Stimulated activated CD4-positive, alpha-beta T cell treated with anti-CD3 and anti-CD28 coated beads, Interleukin-1b, Interleukin-23, amount 100 ng/mL, for 4 hours (primary cell): ENCODE measurements at places on chromosomes 6 and 20.

DNA sequence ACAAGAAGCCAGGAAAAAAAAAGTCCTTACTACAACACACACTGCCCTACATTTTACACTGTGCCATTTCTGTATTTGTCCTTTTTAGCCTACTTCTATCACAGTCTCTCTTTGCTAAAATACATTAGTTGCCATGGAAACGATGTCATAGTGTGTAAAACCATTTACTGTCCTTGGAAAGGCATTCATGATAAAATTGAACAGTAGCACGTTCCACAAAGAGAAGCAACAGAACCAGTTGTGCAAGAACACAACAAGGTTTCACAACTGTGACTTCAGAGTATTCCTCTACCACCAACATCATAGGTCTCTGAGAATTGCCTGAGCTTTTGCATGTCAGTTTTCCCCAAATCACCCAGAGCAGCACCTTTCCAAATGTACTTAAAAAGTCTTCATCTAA, 20.5 kb downstream of the FYN start:
- DNase-seq = no peak

- no peak for DNase-seq
Measured at GRCh38 chr6:83490217-83490807, 22.0 kb upstream of the PRSS35 start.

- DNase-seq = peak; percentile 38
Measured at GRCh38 chr6:26223650-26224546, 136.7 kb downstream of the HFE start.

- DNase-seq = no peak
Measured at GRCh38 chr6:161424421-161424820, 150.6 kb upstream of the AGPAT4 start.

DNA sequence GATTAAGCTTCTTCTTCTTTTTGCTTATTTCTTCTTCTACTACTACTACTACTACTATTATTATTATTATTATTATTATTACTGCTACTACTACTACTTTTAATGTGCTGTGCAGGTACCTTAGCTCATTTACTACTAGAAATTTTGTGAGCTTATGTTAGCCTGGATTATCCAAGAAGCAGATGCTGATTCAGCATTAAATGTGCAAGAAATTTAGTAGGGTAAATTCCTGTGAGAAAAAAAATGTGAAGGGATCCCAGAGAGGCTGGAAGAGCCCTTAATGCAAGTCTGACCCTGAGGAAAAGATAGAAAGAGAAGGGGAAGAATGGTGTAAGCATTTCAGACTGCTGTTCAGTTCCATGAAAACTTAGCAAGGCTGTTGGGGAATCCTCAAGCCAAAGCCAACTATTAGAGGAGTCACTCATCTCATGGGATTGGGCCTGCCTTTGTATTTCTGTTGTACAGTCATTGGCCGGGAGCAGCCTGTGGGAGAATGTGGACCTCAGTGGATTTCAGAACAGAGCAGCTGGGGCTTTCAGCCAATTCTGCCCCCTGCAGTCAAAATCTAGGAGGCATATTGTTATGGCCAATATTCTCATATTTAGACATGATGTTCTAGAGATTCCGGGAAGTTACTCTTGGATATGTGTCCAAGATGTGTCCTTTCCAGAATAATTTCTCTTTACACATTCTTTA, 37.2 kb upstream of the TSPYL1 start:
- DNase-seq = no peak

GRCh38 chr6:143632894-143633293, 44.9 kb upstream of the PHACTR2 start:
- DNase-seq = no peak

DNA sequence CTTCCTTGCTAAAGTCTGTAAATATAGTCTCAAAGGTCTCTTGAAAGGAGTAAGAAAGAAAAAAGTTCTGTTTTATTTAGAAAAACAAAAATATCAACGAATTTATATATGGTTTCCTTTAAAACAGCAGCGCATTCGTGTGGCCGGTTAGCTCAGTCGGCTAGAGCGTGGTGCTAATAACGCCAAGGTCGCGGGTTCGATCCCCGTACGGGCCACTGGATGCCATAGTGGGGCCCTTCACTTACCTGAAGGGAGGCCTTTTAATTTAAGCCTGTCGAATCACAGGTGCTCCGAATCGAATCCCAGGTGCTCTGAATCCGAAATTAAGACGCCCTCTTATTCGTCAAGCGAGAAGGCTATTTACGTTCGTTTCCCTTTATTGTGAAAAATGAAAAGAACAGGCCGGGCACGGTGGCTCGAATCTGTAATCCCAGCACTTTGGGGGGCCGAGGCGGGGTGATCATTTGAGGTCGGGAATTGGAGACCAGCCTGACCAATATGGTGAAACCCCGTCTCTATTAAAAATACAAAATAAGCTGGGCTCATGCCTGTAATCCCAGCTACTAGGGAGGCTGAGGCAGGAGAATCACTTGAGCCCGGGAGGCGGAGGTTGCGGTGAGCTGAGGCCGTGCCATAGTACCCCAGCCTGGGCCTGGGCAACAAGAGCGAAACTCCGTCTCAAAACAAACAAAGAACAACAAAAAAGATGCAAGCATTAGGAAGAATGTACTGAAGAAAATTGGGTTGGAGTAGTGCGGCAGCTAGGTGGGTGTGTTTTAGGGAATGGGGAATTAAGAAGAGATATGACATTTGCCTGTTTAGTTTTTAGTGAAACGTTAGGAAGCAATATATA, 195.8 kb upstream of the ZNF184 start:
- DNase-seq = peak; percentile 61

DNA sequence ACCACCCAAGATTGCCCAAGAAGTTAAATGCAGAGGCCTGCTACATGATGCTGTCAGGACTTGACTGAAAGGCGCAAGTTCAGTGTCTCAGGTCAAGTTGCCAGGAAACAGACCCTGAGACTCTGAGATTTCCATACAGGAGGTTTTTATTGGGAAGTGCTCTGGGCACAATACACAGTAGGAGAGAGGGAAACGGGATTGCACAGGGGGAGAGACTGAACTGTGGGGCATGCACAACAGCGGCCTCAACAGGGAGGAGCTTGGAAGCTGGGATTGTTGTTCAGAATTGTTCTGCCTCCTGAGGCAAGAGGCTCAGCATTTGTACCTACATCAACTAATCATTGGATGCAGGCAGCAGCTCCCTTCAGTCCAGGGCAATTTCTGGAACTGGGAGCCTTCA, 6.7 kb downstream of the STX11 start:
- DNase-seq = no peak

- no peak for DNase-seq
Measured at GRCh38 chr6:167849846-167850459, 23.2 kb downstream of the AFDN start.

- no peak for DNase-seq
Measured at GRCh38 chr20:50108556-50109235, 4.3 kb downstream of the UBE2V1 start.

DNA sequence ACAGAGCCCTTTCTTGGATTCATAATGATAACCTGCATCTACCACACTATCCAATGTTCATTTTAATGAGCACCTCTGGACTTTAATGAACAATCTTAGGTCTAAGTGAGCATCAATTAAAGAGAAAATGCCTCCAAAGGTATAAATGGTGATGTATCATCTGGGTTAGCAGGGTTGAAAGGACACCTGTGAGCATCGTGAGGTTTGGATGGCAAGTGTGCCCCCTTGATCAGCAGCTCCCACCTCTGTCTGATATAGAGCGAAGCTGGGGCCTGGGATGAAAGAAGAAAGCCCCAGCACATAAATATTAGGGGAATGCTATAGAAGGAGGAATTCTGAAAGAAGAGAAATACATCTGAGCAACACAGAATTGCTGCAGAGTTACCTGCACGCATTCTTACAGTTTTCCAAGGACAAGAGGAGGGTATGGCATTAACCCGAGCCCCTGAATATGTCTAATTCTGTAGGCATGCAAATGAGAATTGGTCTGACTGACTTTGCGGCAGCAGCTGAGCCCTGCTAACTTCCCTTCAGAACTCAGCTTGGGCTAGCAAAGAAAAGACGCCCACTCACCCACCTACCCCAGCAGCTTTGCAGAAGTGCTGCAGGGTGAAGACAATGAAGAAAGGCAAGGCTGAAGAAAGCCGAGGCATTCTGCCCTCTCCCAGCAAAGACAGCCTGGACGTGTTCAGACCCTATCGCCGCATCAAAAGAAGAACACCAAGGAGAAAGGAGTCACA, 136.2 kb downstream of the GMPR start:
- no peak for DNase-seq

GRCh38 chr6:109389650-109390274, 7.5 kb upstream of the CD164 start:
- DNase-seq = no peak

GRCh38 chr6:53014063-53014462, 19.0 kb upstream of the GSTA4 start:
- DNase-seq = no peak

DNA sequence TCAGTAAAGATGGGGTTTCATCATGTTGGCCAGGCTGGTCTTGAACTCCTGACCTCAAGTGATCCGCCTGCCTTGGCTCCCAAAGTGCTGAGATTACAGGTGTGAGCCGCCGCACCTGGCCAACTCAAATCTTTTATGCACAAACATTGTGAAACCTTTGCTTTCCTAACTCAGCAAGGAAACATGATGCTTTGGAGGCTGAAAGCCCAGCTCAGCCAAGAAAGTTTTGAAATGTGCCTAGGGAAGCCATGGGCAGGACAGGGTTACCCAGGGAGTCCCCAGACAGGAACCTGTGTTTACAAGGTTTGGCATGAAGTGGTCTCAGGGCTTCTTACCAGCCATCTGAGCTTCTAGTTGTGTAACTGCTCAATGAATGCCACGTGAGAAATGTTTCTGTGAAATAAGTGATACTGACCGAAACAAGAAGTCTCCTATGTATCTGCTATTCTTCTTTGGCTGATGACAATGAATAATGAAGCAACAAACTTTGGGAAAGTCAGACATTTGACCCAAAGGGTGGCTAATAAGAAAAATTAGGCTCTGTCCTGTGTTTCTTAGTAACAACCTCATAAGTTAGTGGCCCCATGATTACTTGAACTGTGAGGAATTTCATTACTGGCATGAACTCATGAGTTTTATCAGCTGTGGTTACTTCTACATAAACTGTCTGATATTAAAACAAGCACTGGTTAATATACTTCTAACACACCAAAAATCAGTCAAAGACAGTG, 163.5 kb downstream of the KIF6 start:
- DNase-seq = no peak

GRCh38 chr20:25178563-25179438, 16.7 kb upstream of the ENTPD6 start:
- no peak for DNase-seq

DNA sequence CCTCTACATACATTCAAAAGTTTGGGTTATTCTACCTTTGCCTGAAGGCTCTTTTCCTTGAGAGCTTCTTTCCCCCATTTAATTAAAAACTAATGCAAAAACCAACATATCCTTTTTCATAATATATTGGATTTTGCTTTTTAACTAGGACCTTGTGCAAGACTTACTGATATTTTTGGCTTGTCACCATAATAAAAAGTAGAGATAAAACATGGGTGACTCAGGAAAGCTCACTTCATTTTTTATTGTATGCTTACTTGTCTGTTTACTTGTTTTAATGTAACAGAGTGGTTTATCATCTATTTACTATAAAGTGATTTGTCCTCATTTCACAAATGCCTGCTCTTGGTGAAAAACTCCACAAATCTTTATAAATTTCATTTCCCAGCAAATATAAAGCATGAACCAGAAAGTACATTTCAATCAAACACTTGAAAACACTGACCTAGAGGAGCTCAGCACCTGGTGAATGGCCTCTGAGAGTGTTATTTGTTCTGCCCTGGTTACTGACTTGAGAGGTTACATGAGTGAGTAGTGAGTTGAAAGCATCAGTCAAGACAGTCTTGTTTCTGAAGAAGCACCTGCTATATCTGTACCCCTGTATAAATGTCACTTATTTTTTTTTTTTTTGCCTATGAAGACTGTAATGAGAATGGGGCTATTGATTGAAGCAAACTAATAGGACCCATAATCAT, 20.8 kb downstream of the ADGRG6 start:
- no peak for DNase-seq

DNA sequence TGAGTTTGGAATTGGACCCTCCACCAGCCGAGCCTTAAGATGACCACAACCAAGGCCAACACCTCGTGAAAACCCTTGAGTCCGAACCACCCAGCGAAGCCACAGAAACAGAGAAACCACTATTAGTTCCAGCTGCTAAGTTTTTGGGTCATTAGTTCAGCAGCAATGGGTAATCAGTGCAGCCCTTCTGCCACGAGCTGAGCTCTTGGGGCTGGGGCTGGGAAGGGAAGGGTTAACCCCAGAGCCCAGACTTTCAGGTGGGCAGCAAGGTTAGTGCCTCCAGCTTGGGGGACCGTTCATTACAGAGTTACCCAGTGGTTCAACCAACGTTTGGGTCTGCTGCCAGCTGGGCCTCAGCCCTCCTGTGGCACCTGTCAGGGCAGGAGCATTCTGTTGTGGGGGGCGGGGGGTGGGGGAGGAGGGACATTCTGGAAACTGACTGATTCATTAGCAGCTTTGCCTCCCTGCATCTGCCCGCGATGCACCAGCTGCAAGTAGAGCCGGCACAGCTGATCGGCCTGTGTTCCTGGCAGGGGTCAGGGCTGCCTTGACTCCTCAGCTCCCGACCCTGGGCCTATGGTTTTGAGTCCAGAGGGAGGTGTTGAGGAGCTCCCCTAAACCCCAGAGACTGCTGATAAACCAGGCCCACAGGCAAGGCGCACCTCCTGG, 52.7 kb downstream of the TGM2 start:
- DNase-seq = no peak
